ENCODE measurements at places on chromosomes 3 and 15. TPM values are rescaled to one million over a fixed set of nuclear protein-coding genes. Genes with fewer than 3 reads are reported as not detected.

CCR2 gene
- 1.9 TPM for polyA plus RNA-seq

PARP15 gene
- 0.43 TPM for polyA plus RNA-seq

PGBD4 gene
- polyA plus RNA-seq, result 2.2 TPM

TMEM212 gene
- polyA plus RNA-seq, result 0.09 TPM

SEC22A gene
- polyA plus RNA-seq, result 23.9 TPM

DUOXA2 gene
- not detected for polyA plus RNA-seq

DUOXA1 gene
- polyA plus RNA-seq, result 0.25 TPM

EOMES gene
- polyA plus RNA-seq, result 0.25 TPM

CIB2 gene
- 41.1 TPM for polyA plus RNA-seq

SERPINI2 gene
- 1.5 TPM for polyA plus RNA-seq

ADAMTS9 gene
- polyA plus RNA-seq, result 143 TPM

UBAP1L gene
- polyA plus RNA-seq, result 9.8 TPM

RFT1 gene
- polyA plus RNA-seq, result 25.9 TPM

TPRG1 gene
- 0.65 TPM for polyA plus RNA-seq

HDC gene
- 0.58 TPM for polyA plus RNA-seq

TP63 gene
- polyA plus RNA-seq, result 1.5 TPM

TRAK1 gene
- 51.4 TPM for polyA plus RNA-seq

PARP3 gene
- 17.6 TPM for polyA plus RNA-seq

CASR gene
- polyA plus RNA-seq, result 28.2 TPM

PIAS1 gene
- 51.0 TPM for polyA plus RNA-seq

C3orf22 gene
- polyA plus RNA-seq, result not detected

ABHD14A gene
- polyA plus RNA-seq, result 26.8 TPM

PIF1 gene
- polyA plus RNA-seq, result 8.7 TPM

LEO1 gene
- polyA plus RNA-seq, result 26.4 TPM

FANCD2OS gene
- not detected for polyA plus RNA-seq

SMAD3 gene
- polyA plus RNA-seq, result 53.1 TPM

CCR8 gene
- polyA plus RNA-seq, result not detected

C3orf20 gene
- 0.19 TPM for polyA plus RNA-seq

GABRG3 gene
- 1.7 TPM for polyA plus RNA-seq

ARL6 gene
- 12.6 TPM for polyA plus RNA-seq

HLTF gene
- polyA plus RNA-seq, result 50.4 TPM

GPR176 gene
- 15.1 TPM for polyA plus RNA-seq

ADAMTSL3 gene
- polyA plus RNA-seq, result 2.4 TPM

PRICKLE2 gene
- 20.3 TPM for polyA plus RNA-seq

SAMD7 gene
- not detected for polyA plus RNA-seq

TM6SF1 gene
- 2.0 TPM for polyA plus RNA-seq

TGM4 gene
- polyA plus RNA-seq, result 0.09 TPM

MCTP2 gene
- 15.4 TPM for polyA plus RNA-seq

BCL2A1 gene
- 0.31 TPM for polyA plus RNA-seq

MCF2L2 gene
- 1.5 TPM for polyA plus RNA-seq

FOXB1 gene
- polyA plus RNA-seq, result 0.20 TPM

Measured in renal pelvis (tissue), 12 donors.